Prostate gland (tissue), 2 donors: ENCODE measurements at places on chromosomes 2 and 18. TPM values are rescaled to one million over a fixed set of nuclear protein-coding genes. Genes with fewer than 3 reads are reported as not detected.

IKZF2 gene
- total RNA-seq, result 27.8 TPM

IHH gene
- total RNA-seq, result 3.2 TPM

SCN1A gene
- not detected for total RNA-seq

DNA sequence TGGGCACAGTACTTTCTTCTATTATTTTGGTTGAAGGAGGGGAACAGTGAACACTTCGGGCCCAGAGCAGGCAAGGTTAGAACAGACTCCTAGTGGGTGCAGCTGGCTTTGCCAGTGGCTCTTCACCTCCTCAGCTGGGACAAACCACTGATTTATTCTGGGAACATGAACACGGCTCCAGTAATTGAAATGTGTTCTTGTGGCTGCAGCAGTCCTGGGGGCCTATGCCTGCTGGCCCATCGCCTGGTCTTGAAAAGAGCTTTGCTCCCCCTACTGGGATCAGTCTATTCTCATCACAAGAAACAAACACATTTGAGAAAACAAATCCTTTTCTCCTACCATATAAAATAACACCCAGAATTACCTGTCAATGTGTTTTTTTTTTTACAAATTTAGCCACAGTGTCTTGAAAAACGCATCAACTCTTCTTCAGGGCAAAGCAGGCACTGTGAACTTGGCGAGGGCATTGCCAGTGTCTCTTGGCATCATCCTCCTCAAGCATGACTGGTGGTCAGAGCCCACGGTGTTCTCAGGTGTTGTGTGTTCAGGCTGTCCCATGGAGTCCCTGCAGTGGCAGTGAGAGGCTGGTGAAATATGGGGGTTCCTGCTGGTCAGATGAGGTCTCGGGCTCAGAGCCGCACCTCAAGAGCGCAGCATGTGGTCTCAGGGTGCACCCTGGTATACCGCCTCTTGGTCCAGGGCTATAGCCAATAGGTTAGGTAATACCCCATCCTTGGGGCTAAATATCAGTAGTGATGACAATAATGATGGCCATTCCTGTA, 51.3 kb downstream of the RNF144A start:
- DNase-seq, result no peak

GRCh38 chr2:70939001-70939838, 3.5 kb downstream of the ATP6V1B1 start:
- DNase-seq, result no peak

DNA sequence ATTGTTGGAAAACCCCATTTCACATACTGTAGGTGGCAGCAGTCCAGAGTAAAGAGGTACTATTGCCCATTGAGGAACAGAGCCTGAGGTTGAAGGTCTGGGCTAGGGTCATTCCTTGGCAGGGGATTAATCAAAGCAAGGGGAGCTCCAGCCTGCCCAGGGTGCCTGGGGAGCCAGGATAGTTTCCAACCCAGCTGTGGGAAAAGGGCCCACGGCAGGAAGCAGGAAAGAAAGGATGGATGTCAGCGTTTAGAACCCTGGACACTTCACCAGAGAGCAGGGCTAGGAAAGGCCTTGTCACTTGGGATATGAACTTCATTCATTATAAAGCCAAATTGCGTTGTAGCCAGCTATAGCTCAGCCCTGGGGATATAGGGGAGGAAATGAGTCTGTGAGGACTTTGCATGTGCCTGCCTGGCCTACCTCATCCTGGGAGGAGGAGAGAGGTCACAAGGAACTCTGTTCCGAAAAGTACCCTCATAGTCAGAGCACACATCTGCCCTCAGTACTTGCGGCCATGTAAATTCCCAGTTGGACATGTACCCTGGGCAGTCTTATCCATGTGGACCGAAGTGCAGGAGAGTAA, 140.2 kb upstream of the COPS8 start:
- no peak for DNase-seq
